ENCODE measurements at places on chromosomes 1 and 21.
A peak's percentile ranks its signal among the peaks of the same experiment; 100 is the strongest.

DNA sequence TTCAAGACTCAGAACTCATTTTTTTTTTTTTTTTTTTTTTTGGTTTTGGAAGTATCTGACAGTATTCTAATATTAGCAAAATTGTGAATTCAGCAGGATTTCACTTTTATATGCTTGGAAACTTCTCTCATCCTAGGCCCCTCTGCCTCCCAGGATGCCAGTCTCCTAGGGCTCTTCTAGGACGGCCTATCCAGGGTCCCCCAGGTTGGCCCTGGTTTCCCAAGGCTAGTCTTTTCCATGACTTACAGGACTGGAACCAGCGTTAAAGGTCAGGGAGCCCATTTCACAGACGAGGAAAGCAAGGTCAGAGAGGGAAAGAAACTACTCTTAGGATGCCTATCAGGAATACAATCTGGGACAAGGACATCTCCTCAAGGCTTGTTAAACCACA is 412.5 kb downstream of the PTPRU start:
- DNase-seq: no peak

- no peak for DNase-seq
Measured at GRCh38 chr1:26066160-26066559, 1.3 kb downstream of the TRIM63 start.

GRCh38 chr1:24505816-24506215 is 3.2 kb downstream of the RCAN3 start:
- DNase-seq: no peak

- no peak for DNase-seq
Measured at GRCh38 chr1:208935517-208936187, 647.9 kb upstream of the CAMK1G start.

- DNase-seq: no peak
Measured at GRCh38 chr1:157113106-157113505, 13.5 kb upstream of the ETV3L start.

GRCh38 chr1:57235730-57236510 is 187.9 kb downstream of the DAB1 start:
- DNase-seq: no peak

DNA sequence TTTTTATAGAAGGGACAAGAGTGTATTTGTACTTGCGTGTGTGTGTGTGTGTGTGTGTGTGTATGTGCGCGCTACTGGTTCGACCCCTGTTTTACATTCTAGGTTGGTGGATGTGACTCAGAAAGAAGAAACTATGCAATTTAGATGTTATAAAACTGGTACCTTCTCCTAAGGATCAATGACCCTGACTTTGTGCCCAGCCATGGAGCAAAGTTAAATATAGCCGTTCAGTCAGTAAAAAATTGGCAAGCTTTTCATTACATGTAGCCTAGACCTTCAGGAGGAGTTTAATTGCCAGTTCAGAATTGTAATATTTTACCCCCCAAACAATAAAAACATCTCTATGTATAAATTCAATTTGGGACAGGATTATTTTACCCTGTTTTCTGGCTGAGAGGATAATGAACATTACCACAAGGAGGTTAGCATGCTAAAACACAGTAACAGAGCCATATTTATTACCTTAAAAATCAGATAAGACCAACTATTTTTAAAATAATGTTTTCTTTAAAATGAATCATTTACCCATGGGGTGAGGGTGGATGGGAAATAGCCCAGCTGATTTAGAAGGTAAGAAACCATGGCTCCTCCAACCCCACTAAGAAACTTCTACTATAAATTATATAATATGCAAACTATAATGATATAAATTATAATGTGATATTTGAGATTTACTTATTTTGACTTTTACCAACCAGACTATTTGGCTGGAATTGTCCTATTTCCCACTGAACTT is 33.5 kb upstream of the MTR start:
- DNase-seq: no peak

DNA sequence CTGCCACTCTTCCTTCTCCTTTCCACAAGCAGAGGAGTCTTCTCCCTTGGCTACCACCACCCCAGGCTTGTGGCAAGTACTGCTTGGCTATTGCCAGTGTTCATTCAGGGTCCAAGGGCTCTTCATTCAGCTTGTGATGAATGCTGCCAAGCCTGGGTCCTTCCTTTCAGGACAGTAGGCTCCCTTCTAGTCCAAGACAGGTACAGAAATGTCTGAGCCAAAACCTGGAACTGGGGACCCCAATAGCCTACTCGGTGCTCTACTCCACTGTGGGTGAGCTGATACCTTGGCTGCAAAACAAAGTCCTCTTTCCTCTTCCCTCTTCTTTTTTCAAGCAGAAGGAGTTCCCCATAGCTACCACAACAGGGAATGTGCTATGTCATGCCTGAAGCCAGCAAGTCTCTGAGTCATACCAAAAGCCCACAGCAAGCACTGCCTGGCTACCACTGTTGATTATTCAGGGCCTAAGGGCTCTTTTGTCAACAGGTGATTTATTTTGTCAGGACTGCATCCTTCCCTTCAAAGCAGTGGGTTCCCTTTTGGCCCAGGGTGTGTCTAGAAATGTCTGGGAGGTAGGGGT is 268.9 kb downstream of the HHAT start:
- no peak for DNase-seq

DNA sequence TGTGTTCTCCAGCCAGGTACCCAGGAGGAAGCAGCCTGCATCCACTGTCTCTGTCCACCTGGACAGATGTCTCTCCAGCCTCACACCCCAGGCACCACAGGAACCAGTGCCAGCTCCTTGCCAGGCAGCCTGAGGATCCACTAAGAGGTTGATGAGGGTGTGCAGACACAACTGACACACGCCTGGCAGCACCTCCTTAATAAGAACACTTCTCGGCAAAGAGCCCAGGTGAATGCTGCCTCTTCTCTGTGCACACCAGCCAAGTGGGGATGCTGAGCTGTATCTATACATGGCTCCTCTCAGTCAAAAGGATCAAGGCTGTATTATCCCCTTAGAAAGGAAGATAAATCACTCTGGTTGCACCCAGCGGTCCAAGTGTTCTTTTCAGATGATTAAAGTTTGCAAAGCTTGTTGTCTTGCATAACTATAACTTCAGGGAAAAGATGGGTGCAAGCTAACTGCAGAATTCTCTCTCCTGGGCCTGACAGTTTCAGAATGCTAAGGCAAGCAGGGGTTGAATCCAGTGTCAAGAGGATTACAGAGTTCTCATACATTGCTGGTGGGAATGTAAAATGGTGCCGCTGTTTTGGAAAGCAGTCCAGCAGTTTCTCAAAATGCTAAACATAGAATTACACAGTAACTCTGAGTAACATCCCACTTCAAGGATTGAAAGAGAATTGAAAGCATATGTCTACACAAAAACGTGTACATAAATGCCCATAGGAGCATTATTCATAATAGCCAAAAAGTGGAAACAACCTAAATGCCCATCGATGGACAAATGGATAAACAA is 3.7 kb upstream of the CAPN8 start:
- DNase-seq: no peak

GRCh38 chr1:9058465-9058864 is 11.0 kb downstream of the SLC2A5 start:
- no peak for DNase-seq

GRCh38 chr1:170596701-170597100 is 64.7 kb downstream of the GORAB start:
- no peak for DNase-seq

DNA sequence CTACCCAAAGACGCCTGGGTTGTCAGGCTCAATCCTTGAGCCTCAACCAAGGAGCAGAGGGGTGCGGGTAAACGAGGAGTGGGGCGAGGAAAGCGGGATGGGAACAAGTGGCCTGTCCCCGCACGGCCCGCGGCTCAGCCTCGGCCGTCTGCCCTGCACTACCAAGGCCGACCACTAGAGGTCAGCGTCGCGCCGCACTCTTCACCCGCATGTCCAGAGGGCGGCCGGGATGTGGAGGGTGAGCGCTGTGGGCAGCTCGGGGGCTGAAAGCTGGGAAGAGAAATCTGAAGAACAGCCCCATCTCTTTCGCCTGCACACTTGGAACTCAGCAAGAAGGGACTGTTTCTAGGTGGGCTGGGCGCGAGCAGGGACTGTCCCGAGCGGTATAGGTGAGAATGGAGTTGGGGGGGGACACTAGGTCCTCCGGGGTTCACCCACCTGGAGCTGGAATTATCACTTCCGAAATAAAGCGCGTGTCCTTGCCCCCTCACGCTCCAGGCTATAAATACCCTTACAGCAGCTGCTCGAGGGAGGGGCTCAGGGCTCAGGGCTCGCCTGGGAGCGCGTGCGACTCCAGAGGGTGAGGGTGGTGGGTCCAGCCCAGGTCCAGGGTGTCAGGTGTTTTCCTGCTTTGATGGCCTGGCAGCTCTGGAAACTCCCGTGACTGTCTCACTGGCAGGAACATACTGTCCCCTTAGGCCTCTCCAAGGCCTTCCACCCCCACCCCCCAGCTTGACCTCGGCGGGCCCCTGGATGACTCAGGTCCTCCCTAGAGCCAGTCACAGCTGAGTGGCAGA is 9.8 kb downstream of the SLC30A2 start:
- peak; percentile 82 for DNase-seq

- no peak for DNase-seq
Measured at GRCh38 chr21:35475762-35476161, 426.7 kb upstream of the RUNX1 start.

DNA sequence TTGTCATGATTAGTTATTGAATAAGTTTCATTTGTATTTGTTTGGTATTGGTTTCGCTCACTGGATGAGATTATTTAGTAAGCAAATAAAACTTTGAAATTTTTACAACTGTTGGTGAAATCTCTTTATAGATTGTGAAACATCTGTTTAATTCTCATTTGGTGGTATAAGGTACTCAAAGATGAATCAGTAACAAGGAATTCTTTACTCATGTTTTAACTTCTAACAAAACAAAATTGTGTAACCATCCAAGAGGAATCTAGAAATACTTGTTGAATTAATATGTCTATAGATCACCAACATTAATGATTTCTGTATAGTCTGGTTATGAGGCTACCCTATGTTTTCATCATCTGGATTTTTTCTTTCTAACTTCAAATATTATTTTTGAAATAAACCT is 62.8 kb upstream of the USP25 start:
- DNase-seq: no peak

- DNase-seq: no peak
Measured at GRCh38 chr1:145879775-145880174, 5.9 kb downstream of the ANKRD35 start.

All from LoVo (cell line).